ENCODE measurements at places on chromosomes 2 and 18. TPM values are rescaled to one million over a fixed set of nuclear protein-coding genes. Genes with fewer than 3 reads are reported as not detected.

LAMA1 gene
- total RNA-seq: 4.0 TPM

PRLH gene
- total RNA-seq: not detected

TUBA3E gene
- not detected for total RNA-seq

GPAT2 gene
- 6.0 TPM for total RNA-seq

FBLN7 gene
- total RNA-seq: 14.6 TPM

CHN1 gene
- total RNA-seq: 16.6 TPM

INPP5D gene
- total RNA-seq: 19.9 TPM

CROCC2 gene
- total RNA-seq: 0.09 TPM

SEPTIN10 gene
- total RNA-seq: 88.3 TPM

SCN3A gene
- 5.1 TPM for total RNA-seq

GPR75 gene
- total RNA-seq: 2.1 TPM

FMNL2 gene
- total RNA-seq: 45.0 TPM
